KG1 (cell line): ENCODE measurements at places on chromosomes 16 and 17.
A peak's percentile ranks its signal among the peaks of the same experiment; 100 is the strongest.

- DNase-seq, result no peak
Observed at GRCh38 chr16:28845761-28846079, 428 bp downstream of the TUFM start.

DNA sequence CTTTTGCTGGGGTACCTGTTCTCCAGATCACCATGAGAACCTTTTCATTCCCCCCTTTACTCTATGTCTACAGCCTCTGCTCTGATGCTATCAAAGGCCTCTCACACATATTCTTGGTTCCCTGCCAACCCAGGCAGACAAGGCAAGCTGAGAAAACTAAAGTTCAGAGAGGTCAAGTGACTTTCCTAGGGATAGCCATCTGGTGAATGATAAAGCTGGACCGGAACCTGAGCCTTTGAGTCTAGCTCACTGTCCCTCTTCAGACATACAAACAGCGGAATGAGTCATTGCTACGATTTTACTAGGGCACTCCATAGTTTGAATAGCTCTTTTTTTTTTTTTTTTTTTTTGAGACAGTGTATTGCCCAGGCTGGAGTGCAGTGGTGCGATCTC is 73.3 kb downstream of the XYLT1 start:
- DNase-seq, result no peak

- no peak for DNase-seq
Observed at GRCh38 chr16:20897253-20897897, 2.8 kb downstream of the DCUN1D3 start.

DNA sequence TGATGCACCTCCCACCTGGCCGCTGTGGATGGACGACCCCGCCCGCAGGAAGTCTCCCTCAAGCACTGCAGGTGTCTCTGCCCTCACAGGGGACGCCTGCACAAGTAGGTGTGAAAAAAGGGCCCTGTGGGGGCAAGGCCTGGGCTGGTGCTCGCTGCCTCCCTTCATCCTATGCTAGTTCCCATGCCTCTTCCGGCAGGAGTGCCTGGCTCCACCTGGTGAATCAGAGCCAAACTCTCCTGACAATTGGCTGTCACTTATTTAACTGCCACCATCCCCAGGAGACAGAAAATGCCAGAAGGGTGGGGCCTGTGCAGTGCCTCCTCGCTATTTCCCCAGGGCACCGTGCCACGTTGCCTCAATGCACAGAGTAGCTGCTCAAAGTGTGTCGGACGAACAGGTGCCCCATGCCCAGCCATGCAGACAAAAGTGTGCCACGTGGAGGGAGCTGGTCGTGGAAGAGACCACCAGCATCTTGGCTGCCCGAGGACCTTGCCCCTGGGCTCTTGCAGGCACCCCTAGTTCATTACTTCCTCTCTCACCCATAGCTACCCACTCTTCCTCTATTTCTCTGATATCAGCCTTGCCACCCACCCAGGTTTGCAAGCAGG is 170.7 kb downstream of the SEC14L1 start:
- no peak for DNase-seq

GRCh38 chr16:25108054-25108453 is 3.5 kb upstream of the LCMT1 start:
- DNase-seq, result peak; percentile 12

- no peak for DNase-seq
Observed at GRCh38 chr17:58200024-58200633, 7.6 kb downstream of the EPX start.

DNA sequence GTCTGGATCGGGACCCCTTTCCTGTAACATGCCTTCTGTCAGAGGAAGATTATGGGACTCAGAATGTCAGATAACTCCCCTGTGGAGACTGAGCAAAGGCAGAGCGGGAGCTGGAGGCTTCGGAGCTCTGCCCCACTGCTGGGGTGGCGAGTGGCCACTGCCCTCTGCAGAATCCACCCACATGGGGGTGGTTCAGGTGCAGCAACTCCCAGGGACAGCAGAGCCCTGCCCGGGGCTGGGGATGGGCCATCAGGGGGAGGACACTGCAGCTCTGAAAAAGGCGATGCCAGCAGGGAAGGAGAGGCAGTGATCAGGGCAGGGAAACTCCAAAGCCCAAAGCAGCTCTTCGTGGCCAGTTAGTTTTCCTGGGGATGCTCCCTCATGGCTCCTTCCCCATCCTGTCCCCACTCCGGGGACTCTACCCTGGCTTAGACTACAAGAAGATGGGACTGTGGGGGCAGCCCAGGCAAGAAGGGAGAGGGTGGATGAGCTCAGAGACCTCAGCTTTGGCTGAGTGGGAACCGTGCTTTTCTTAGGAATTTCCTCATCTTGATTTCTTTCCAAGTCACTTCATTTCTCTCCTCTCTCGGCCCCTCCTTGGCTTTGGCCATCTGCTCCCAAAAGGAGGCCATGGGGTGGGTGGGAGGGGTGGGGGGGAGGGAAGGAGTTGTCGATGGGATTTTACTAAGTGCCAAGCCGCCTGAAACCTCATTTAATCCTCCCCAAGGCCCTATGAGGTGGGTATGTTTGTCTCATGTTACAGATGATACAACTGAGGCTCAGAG is 4.0 kb downstream of the CA4 start:
- DNase-seq, result no peak

GRCh38 chr16:17591655-17592405 is 121.1 kb upstream of the XYLT1 start:
- DNase-seq, result no peak

GRCh38 chr16:1107731-1108130 is 11.7 kb upstream of the C1QTNF8 start:
- DNase-seq, result no peak

DNA sequence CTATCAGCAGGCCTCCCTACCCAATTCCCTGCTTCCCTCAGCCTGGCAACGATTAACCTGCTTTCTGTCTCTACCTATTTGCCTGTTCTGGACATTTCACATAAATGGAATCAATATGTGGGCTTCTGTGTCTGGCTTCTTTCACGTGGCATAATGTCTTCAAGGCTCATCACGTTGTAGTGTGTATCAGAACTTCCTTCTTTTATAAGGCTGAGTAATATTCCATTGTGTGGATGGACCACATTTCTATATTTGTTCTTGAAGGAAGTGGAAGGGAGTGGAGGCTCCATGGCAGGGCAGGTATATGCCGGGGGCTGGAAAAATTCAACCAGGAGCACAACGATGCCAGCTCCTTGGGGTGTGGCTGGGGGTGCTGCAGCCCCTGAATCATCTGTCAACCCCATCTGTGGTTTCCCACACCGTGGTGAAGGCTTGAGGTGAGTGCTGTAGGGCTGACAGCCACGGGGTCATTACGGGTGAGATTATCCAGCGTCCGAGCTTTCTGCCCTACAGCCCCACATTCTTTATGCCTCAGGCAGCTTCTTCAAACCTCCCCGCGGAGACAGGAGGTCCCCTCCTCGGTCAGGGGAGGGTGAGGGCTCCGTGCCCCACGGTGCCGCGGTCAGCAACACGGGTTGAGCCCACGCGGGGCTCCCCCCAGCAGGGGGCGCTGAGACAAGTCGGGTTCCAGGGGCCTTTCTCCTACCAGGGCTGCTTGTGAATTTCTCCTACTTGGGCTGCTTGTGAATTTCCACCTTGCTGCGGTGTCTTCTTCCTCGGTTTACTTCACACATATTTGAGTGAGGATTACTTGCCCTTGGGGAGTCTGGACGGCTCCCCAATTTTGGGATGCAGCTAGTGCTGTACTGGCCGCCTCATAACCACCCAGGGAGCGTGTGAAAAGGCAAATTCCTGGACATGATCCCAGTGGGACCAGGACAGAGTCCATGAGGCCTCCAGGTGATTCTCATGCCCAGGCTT is 18.3 kb upstream of the WFIKKN2 start:
- DNase-seq, result no peak

- DNase-seq, result no peak
Observed at GRCh38 chr17:57665696-57666095, 79.4 kb downstream of the CCDC182 start.

- DNase-seq, result no peak
Observed at GRCh38 chr17:79983456-79983855, 52.2 kb downstream of the TBC1D16 start.

DNA sequence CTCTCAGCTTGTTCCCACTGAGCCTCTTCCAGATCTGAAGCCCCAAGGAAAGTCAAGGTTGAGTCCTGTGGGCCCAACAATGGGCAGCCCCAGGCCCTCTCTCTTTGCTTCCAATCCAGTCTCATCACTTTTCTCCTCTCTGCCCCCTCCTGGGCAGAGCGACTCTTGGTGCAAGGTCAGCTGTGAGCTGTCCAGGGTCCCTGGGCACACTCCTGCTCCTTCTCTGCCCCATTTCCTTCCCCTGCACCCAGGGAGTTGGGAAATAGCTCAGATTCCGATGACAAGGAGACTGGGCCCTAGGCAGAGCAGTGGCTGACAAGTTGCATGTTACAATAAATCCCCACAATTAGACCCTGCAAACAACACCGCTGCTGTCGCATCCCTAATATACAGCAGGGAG is 16.1 kb upstream of the CRHR1 start:
- no peak for DNase-seq

- no peak for DNase-seq
Observed at GRCh38 chr17:74252211-74252610, 21.8 kb upstream of the DNAI2 start.

- DNase-seq, result no peak
Observed at GRCh38 chr16:1300664-1301476, 8.6 kb upstream of the UBE2I start.

DNA sequence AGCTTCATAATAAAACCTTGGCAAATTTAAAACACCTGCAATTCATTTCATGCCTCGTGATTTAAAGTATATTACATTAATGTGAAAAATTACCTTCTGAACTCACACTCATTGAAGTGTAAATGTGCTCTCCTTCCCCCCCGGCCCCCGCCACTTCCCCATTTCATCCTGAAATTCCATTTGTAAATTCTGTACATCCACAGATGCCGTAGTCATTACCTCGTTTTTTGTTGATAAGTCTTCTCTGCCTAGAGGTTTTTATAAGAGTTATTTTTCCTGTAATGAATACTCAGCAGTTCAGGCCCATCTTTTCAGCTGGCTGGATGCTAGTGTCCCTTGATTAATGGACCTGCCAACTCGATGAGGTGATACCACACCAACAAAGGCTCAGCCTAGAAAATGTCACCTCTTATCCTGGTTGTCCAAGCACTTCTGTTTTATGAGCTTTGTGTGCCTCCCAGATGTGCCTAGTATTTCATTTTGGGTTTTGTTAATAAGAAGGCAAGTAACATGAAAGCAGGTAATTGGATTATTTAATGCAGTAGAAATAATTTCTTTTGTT is 64.8 kb upstream of the KIFC3 start:
- DNase-seq, result no peak

GRCh38 chr16:8717892-8718415 is 43.5 kb downstream of the ABAT start:
- DNase-seq, result no peak

DNA sequence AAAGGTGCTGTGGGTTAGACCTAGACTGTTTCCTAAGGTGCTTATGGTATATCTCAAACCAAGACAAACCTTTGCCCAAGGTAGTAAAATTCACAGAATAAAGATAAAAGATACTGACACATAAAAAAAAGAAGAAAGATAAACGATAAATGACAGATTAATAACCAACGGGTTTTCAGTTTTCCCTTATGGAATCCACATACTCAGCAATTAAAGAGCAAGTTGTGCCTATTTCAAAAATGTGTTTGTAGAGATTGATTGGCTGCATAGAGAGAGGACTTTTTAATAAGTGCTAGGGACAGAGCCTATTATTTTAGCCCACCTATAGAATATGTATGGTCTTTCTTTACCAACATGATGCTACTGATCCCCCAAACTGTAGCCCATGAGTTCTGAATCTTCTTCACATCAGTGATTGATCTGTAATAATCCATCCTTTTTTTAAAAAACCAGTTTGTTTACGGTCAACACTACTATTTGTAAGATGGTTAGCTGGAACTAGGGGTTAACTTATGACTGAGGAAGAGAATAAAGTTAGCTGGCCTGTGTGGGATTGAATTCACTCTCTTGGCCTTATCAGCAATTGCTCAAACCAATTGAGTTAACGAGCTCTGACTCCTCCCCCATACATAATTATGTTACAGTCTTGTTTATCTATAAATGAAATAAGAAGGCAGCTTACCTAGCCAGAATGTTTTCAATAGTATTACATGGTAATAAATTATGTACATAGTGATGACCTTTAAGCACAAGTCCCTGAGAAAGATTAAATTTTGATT is 53.8 kb downstream of the SNX11 start:
- no peak for DNase-seq
